ENCODE measurements at places on chromosomes 3 and 15.

DNA sequence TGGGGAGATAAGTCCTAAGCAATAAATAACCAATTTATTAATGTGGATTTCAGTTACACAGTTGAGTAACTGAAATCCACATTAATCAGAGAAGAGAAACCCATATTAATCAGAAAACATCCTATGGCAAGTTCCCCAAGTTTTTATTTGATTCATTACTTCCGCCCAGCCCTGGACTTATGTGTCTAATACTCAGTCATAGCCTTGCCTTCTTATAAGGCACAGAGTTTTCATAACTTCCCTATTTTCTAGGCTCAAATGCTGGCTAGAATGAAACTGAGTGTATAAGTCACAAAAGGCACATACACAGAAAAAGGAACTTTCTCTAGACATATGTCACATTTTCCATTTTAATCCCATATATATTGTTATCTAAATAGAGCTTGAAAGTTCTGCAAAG is 28.8 kb downstream of the CD47 start:
- DNase-seq = peak; percentile 33

DNA sequence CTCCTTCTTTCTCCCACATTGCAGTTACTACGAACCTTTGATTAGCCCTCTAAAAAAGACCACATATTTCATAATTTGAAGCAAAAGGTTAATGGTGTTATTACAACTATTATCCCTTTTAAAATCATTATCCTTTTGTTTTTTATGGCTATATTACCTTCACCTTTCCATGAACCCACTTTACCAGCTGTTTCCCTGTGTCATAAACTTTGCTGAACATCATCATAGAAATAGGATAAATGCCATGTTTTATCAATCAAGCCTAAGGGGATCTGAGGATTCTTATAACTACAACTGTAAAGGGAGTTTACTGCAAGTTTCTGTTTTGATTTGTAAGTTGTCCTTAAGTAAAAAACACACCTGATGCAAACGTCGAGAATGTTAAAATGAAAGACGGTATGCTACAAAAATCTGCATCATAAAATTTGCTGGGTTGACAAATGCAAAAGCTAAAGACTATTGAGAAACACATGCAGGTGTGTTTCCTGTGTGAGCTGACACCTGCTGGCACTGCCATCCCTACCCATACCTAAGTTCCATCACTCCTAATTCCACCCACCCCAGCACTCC is 39.1 kb upstream of the ARRDC4 start:
- DNase-seq = no peak

DNA sequence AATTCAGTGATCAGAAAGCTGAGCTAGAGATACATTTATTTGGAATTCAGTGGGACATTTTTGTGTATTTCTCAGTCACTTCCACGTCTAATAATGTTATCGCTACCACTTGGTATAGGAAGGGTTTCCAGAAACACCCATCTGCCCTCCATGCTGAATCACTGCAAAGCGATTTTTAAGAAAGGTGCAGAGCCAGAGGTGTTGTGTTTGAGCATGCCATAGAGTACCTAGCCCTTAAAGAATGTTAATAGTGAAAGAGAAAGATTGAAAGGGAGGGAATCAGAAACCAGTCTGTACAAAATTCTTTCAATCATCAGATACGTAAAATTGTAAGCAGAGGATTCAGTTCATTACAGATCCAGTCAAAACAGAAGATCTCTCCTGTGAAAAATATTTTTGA is 80.1 kb upstream of the ARL6 start:
- no peak for DNase-seq

- no peak for DNase-seq
Observed at GRCh38 chr15:100681335-100681746, 79.0 kb downstream of the ASB7 start.

DNA sequence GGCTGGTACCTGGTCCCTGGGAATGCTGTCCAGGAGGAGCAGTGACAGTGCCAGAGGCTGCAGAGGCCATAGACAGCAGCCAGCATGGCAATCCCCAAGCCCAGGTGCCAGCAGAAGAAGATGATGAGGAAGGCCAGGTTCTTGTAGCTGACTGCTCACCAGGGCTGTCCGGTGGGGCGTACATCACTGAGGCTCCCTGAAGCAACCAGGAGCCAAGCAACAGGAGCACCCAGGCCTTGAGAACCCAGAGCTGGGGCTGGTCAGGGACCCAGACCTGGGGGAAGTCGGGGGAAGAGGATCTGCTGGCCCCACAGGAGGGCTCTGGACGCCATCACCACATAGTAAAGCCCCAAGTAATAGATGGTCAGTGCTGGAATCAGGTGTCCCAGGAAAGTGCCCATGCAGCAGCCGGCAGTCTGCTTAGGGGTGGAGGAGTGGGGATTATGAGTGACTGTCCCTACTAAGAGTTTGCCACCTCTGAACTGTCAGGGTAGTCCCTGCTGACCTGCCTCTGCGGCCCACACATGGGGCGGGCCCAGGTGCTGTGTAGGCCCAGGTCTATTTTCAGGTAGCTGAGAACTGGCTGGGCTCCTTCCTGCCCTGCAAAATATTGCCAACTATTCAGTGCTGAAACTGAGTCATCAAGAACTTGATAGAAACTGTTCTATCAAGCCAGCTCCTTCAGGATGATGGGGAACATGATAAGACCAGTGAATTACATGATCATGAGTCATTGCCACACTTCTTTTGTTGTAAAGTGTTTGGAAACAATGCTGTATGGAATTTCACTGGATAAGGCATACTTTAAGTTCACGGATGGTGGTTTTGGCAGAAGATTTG is 68.7 kb downstream of the CHRD start:
- DNase-seq = no peak

- no peak for DNase-seq
Observed at GRCh38 chr3:103218146-103218545, 783.3 kb downstream of the ZPLD1 start.

DNA sequence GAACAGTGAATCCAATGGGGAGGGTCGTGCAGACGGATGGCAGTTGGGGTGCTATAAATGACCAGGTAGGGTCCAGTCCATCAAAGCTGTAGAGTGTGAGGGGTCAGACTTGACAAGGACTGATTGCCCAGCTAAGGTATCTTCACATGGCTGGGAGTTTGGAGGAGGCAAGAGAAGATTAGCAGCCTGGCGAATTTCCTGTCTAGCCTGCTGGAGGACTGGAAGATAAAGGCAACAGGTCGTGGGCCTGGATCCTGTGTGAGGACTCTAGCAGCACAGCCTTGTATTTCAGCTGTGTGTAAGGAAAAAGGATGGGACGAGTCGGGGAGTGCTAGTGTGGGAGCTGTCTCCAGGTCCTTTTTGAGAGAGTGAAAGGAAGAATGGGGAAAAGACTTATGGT is 17.6 kb downstream of the CCR5AS start:
- DNase-seq = no peak

DNA sequence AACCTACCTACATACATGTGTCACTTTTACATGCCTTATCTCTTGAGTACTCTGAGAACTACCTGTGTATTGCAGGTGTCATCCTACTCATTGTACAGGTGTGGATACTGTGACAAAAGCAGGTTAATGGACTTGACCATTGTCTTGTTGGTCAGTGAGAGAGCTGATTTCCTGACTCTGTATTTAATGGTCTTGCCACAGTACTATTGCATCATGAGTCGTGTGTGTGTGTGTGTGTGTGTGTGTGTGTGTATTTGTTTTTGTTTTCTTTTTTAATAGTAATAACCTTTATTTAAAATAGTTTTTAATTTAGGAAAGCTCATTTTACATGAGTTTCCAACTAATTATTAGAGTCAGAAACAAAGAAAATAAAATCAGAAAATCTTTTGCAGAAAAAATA is 7.7 kb downstream of the SELENOT start:
- no peak for DNase-seq

- no peak for DNase-seq
Observed at GRCh38 chr3:172384836-172385235, 63.4 kb downstream of the GHSR start.

- no peak for DNase-seq
Observed at GRCh38 chr15:43214592-43215295, 6.1 kb downstream of the EPB42 start.

DNA sequence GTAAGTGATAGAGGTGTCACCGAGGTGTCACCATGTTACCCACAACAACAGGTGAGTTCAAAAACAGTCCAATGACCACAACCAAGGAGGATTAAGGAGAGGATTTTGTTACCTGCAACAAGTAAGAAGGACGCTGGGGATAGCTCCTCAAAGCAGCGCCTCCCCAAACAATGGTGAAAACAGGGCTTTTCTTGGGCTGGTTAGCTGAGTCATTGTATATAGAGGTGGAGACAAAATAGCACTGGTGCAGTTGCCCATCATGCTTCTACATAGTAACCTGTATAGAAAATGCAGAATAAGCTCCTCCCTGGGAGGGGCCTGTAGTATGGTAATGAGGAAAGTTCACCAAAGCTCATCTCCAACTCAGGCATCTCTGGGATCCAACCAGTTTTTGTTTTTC is 116.9 kb upstream of the EIF1B start:
- no peak for DNase-seq

GRCh38 chr3:123791417-123791816 is 92.7 kb downstream of the MYLK start:
- no peak for DNase-seq

DNA sequence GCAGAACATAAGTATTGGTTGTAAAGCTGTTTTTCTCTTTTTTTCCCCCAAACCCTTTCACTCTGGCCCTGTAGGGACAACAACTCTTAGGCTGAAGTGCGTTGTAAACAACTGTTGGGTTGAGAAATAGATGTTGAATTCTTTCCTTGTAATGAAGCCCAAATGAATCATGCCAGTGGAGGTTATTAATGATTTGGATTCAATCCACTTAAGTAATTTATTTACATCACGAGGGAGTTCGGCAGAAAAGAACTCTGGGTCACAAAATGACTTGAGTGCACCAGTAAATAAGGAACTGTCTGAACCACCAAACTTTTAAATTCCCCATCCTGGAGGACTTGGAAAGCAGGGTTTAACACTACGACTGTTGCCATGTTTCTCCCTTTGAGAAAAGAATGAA is 218.9 kb downstream of the PDZRN3 start:
- DNase-seq = no peak

GRCh38 chr3:9037144-9037711 is 74.0 kb upstream of the RAD18 start:
- no peak for DNase-seq

DNA sequence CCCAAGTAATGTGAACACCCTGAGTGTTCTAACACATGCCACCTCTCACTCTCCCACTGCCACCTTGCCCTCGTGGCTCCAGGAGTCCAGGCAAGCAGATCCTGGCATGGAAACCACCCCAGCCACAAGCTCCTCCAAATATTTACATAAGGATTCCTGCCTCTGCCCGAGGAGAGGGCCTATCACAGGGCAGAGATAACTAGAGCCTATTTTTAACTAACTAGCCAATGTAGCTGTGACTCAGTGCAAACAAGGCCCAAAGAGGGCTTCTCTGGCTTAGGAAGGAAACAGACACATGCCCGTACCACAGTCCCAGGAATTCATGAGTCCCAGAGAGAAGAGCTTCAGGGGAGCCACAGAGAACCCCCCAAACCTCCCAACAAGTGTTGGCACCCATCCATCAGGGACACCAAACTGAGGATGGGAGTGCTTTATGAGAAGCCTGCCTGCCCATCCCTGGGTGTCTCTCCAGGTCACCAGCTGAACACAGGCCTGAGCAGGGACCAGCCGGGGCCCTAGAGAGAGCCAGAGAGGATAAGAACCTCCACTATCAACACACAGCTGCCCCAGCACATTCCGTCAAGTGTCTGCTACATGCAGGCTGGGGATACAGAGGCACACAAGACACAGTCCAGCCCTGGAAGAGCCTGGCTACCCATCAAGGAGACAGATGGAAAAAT is 9.2 kb downstream of the FYCO1 start:
- DNase-seq = no peak

- DNase-seq = no peak
Observed at GRCh38 chr3:17808994-17809393, 66.6 kb upstream of the TBC1D5 start.

DNA sequence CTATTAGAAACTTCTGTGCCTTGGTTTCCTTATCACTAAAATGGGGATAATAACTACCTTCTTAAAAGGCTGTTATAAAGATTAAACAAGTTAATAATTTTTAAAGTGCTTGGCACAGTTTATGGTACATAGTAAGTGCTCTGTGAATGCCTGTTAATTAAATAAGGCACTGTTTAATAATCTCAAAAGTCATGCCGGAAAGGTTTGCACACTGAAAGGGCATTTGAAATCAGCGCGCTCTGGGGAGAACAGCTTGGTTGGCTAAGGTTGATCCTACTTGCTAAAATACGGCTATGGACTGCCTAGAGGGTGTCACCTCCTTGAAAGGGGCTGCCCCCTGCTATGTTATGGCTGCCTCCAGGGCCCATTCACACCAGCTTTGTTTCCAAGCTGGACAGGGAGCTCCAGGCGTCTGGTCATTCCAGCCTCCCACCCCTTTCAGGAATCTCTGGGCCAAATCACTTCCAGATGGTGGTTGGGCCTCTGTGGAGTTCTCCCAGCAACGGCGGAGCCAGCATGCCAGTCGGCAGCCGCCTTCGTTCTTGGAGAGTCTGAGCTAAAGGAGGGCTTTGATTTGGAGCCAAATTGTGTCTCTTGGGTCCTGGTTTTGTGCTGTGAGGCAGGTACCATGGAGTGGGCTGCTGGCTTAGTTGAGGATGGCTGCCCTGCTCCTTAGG is 5.9 kb downstream of the FLNB start:
- no peak for DNase-seq

GRCh38 chr15:52112203-52112750 is 298 bp downstream of the BCL2L10 start:
- peak; percentile 78 for DNase-seq

GRCh38 chr3:197802779-197803459 is 11.9 kb downstream of the LRCH3 start:
- no peak for DNase-seq

DNA sequence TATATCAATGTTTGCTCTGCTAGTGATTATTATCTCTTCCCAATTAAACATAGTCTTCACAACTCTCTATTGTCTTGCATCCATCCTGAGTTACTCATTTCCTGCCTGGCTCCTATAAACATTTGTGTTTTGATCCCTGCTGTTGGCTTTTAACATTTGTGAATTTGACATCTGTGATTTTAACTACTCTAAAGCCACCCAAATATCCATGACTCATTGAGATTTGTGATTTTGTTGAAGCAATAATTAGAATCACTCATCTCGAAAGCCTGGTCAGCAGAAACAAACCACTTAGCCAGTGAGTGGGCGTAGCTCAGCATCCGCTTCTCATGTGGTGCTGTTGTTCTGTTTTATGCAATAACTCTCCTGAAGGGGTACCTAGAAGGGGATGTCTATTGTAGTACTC is 174.3 kb upstream of the ZBTB20 start:
- DNase-seq = no peak

- peak; percentile 59 for DNase-seq
Observed at GRCh38 chr3:32018757-32019564, 37.4 kb downstream of the ZNF860 start.

GRCh38 chr3:157061265-157061664 is 98.7 kb downstream of the CCNL1 start:
- no peak for DNase-seq

GRCh38 chr15:96924570-96924969 is 594.1 kb downstream of the NR2F2 start:
- DNase-seq = no peak

DNA sequence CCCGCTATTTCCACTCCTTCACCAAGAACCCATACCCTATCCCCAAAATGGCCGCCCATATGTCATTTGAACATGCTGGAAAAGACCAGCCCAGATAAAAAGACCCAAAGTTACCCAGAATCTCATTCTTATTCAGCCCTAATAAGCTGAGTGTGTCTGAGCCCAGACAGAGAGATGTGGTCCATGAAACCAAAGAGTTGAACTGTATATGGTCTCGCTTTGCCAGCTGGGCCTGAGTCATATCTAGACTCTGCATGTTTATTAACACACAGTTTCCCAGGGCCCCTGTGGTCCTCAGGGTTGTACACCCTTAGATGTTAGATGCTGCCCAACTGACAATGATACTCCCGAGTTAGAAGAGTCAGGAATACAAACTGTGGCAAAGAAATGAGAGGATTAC is 201.9 kb upstream of the STRIT1 start:
- DNase-seq = no peak
